Thoracic aorta (tissue), 2 donors: ENCODE measurements at places on chromosomes 16 and 17.
A peak's percentile ranks its signal among the peaks of the same experiment; 100 is the strongest.

DNA sequence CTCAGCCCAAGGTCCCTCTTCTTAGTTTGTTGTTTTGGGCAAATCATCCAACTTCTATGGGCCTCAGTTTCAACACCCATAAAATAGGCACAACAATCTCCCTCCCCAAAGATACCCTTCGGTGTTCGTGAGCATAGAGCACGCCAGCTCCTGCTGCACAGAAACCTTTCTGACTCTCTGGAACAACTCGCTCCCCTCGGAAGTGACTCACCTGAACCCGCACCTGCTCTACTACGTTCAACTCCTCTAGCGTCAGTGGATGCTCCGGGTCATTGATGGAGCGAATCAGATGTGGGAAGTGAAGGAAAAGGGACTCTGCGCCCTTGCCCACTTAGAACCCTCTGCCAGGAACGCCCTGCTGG, 445 bp downstream of the CIAO2B start:
- H3K27me3 ChIP-seq: no peaks in the 10 kb centered on the region
- peaks cover 41% of the 10 kb centered on the region for H3K4me1 ChIP-seq
- H3K27ac ChIP-seq: peak overlapping the region; percentile 81
- DNase-seq: no peak

DNA sequence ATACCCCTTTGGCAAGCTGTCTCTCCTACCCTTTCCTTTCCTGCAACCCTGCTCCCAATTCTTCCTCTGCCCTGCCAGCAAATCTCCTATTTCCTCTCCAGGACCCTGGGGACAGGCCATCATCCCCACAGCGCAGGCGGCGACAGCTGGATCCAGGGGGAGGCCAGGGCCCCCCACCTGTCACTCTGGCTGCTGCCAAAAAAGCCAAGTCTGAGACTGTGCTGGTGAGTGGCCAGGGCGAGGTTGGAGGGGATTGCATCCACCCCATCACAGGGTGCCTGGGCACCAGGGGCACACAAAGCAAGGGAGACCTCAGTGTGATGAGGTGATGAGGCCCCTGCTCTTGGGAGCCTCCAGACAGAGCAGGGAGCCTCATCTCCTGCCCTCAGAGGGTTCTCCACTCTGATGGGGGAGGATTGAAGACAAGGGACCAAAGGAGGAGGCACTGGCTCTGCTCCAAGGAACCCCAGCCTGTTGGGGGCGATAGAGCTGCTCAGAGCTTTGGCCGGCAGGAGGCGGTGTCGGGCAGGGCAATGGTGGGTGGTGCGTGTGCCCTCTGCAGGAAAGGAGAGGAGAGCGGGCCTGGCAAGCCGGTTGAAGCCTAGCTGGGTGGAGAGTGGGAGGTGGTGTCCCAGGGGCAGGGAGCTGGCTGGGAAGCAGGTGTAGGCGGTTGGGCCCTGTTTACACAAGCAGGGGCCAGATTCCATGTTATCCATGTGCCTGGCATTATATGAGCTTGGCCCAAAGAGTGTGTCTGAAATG, 15.6 kb upstream of the PDK2 start:
- peak overlapping the region; percentile 59 for H3K27ac ChIP-seq
- H3K4me1 ChIP-seq: peaks cover 4% of the 10 kb centered on the region
- DNase-seq: no peak

DNA sequence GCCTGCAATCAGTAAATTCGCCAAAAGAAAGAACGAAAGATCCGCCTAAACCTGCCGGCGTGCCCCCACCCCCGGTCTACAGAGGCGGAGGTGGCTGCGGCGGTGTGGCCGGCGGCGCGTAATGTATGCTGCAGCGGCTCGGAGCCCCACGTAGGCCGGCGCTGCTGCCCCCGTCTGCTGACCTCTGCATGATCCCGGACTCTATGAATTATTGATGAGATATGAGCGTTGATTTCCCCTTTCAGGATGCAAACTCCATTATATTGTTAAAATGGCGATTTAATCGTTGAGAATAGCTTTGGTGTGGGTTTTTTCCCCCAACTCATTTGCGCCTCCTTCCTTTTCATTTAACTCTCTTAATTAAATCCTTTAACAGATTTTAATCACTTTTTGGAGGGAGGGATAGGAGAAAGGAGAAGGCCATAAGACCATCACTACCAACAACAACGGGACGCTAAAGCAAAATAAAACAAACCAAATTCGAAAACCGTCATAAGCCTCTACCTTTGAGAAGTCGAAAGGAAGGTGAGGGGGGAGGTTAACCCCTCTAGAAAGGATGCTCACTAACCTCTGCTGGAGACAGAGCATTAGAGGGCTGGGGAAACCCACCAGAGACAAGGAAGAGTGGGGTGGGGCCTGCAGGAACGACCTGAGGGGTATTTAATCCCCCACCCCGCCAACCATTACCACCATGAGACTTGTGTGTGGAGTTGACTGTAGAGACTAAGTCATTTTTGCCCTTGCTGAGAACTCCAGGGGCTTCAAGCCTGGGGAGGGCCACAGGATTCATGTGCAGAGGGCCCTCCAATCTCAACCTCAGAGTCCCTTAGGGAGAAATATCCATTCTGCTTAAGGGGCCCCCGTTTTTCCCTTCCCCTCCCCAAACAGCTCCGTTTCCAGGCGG, 3.4 kb downstream of the HOXB3 start:
- no peaks in the 10 kb centered on the region for H3K27me3 ChIP-seq
- no peak for DNase-seq
- peak overlapping the region; percentile 94 for H3K4me3 ChIP-seq
- no peaks in the 10 kb centered on the region for H3K36me3 ChIP-seq
- H3K27ac ChIP-seq: peak overlapping the region; percentile 73

DNA sequence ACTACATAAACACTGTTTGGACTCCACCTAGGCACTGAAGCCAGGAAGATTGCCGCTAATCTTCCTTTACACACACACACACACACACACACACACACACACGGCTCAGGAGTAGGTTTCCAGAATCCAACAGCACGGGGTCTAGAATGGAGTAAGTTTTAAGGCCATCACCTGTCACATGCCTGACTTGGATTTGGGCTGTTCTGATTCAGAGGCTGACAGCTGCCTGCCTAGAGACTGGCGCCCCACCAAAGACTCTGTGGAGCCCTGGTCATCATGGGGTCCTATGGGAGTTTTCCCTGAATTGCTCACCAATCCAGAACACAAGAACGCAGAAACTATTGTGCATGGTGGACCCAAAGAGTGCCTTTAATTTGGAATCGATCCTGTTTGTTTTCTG, 10.9 kb downstream of the CDRT4 start:
- H3K27ac ChIP-seq: peak overlapping the region; percentile 79
- H3K27me3 ChIP-seq: no peaks in the 10 kb centered on the region
- H3K36me3 ChIP-seq: no peaks in the 10 kb centered on the region
- H3K4me1 ChIP-seq: peaks cover 10% of the 10 kb centered on the region
- DNase-seq: no peak
- peak overlapping the region; percentile 53 for H3K4me3 ChIP-seq

GRCh38 chr17:77462090-77462489, 321.3 kb downstream of the SEC14L1 start:
- H3K4me3 ChIP-seq: no peak overlapping the region
- peaks cover 9% of the 10 kb centered on the region for H3K4me1 ChIP-seq
- H3K27ac ChIP-seq: no peak overlapping the region
- DNase-seq: no peak
- no peaks in the 10 kb centered on the region for H3K27me3 ChIP-seq
- no peaks in the 10 kb centered on the region for H3K36me3 ChIP-seq

DNA sequence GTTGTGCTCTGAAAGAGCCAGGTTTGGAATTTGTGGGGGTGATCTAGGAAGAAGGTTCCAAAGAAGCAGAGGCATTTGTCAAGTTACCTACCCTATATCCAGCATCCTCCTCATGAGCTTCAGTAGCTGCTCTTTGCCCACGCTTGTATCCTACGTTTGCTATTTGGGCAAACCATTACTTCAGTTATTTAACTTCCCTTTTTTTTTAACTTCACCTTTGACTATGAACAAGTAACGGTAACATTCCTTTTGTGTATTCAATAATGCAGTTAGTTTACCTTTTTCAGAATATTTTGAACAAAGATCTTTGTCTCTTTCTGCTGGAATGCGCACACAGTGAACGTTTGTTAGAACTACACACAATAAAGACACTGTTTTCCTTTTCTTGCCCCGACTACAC, 41.5 kb downstream of the CYB5B start:
- no peaks in the 10 kb centered on the region for H3K36me3 ChIP-seq
- H3K27ac ChIP-seq: no peak overlapping the region
- no peak for DNase-seq
- no peaks in the 10 kb centered on the region for H3K27me3 ChIP-seq
- H3K4me3 ChIP-seq: no peak overlapping the region
- H3K4me1 ChIP-seq: no peaks in the 10 kb centered on the region

DNA sequence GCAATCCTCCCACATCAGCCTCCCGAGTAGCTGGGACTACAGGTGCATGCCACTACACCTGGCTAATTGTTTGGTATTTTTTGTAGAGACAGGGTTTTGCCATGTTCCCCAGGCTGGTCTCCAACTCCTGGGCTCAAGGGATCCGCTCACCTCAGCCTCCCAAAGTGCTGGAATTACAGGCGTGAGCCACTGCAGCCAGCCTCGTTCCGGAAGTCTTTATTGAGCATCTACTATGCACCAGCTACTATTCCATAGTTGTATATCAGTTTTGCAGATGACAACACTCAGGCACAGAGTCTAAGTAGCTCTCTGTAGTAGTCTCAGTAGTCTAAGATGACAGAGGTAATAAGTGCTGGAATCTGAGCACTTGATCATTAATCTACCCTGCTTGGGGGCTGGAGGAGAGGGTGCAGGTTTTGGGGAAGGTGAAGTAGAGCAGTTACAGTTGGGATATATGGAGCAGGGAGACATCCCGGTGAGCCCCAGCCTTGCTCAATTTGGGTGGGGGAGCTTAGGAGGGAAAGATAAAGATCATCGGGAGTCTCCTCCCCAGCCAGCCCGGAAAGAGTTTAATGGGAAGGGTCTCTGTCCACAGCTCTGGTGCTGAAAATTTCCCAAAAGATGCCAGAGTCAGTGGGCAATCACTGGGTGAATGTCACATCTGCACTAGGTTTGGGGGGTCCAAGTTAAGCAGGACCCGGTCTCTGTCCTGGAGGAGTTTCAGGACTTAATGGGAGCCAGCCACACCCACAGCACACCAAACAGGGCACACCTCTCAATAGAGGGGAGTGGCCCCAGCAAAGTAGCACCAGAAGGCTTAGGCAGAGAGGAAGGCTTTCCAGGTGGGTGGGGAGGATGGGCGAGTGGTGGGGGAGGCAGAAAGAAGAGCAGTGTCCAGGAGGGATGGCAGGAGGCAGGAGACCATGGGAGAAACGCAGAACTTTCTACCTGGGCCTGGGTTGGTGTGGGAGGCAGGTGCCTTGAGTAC, 1.7 kb downstream of the OTOP3 start:
- no peaks in the 10 kb centered on the region for H3K27me3 ChIP-seq
- no peaks in the 10 kb centered on the region for H3K36me3 ChIP-seq
- no peak for DNase-seq

- DNase-seq: no peak
- H3K36me3 ChIP-seq: no peaks in the 10 kb centered on the region
- H3K4me1 ChIP-seq: peaks cover 19% of the 10 kb centered on the region
- no peak overlapping the region for H3K4me3 ChIP-seq
- peak overlapping the region; percentile 95 for H3K27ac ChIP-seq
These were observed 2.7 kb upstream of the RRAD start for GRCh38 chr16:66927918-66928649.

- DNase-seq: no peak
- no peaks in the 10 kb centered on the region for H3K27me3 ChIP-seq
- no peaks in the 10 kb centered on the region for H3K4me1 ChIP-seq
- no peaks in the 10 kb centered on the region for H3K36me3 ChIP-seq
- no peak overlapping the region for H3K27ac ChIP-seq
These were observed 185.6 kb downstream of the C16orf78 start for GRCh38 chr16:49559242-49559641.

DNA sequence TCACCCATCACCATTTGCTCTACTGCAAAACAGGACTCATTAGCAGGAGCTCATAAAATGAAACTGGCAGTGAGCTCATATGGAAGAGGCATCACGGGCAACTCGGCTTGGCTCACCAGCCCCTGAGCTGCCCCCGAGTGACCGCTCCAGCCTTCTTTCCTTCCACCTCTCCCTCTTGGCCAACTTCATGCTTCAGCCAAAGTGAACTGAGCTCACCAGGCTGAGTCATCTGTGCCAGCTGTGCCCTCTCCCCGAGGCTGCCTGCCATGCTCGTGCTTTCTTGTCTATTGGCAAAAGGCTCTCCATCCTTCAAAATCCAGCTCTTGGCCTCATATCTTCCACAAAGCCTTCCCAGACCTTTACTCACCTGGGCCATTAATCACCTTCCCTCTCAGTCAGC, 391.4 kb downstream of the WWOX start:
- no peak overlapping the region for H3K27ac ChIP-seq
- peak; percentile 10 for DNase-seq
- H3K4me1 ChIP-seq: no peaks in the 10 kb centered on the region
- H3K36me3 ChIP-seq: no peaks in the 10 kb centered on the region

GRCh38 chr17:70345061-70345460, 175.7 kb downstream of the KCNJ2 start:
- no peaks in the 10 kb centered on the region for H3K4me1 ChIP-seq
- H3K4me3 ChIP-seq: no peak overlapping the region
- H3K27ac ChIP-seq: no peak overlapping the region
- H3K27me3 ChIP-seq: no peaks in the 10 kb centered on the region
- DNase-seq: no peak
- H3K36me3 ChIP-seq: no peaks in the 10 kb centered on the region

GRCh38 chr17:48127371-48128051, 19.9 kb downstream of the SNX11 start:
- H3K27me3 ChIP-seq: no peaks in the 10 kb centered on the region
- no peak overlapping the region for H3K4me3 ChIP-seq
- no peaks in the 10 kb centered on the region for H3K4me1 ChIP-seq
- H3K27ac ChIP-seq: no peak overlapping the region
- no peak for DNase-seq

DNA sequence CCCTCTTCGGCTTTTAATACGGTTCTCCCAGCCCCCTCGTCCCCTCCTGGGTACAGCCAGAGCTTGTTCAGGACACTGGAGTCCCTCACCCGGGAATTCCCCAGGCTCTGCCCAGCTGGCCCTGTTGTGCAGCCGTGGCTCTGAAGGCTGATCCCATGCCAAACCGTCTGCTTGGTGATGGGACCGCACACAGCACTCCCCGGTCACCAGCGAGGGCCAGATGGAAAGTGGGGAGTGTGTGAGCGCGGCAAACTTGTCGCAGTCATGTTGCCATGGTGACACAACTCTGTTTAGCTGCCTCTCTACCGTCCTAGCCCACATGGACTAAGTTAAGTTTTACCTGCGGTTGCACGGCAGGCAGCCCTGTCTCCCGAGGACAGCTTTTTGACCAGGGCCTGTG, 107.9 kb downstream of the RAP1GAP2 start:
- H3K4me3 ChIP-seq: no peak overlapping the region
- H3K27ac ChIP-seq: no peak overlapping the region
- no peaks in the 10 kb centered on the region for H3K27me3 ChIP-seq
- no peaks in the 10 kb centered on the region for H3K4me1 ChIP-seq
- DNase-seq: no peak
- no peaks in the 10 kb centered on the region for H3K36me3 ChIP-seq

GRCh38 chr17:73787076-73788059, 143.1 kb upstream of the SDK2 start:
- H3K36me3 ChIP-seq: no peaks in the 10 kb centered on the region
- no peak overlapping the region for H3K4me3 ChIP-seq
- H3K4me1 ChIP-seq: no peaks in the 10 kb centered on the region

- no peaks in the 10 kb centered on the region for H3K36me3 ChIP-seq
- peaks cover 4% of the 10 kb centered on the region for H3K4me1 ChIP-seq
- no peak for DNase-seq
- peak overlapping the region; percentile 58 for H3K4me3 ChIP-seq
- peak overlapping the region; percentile 31 for H3K27ac ChIP-seq
These were observed 34.4 kb downstream of the WWP2 start for GRCh38 chr16:69796285-69797118.
